ENCODE measurements at places on chromosomes 6 and 20.

DNA sequence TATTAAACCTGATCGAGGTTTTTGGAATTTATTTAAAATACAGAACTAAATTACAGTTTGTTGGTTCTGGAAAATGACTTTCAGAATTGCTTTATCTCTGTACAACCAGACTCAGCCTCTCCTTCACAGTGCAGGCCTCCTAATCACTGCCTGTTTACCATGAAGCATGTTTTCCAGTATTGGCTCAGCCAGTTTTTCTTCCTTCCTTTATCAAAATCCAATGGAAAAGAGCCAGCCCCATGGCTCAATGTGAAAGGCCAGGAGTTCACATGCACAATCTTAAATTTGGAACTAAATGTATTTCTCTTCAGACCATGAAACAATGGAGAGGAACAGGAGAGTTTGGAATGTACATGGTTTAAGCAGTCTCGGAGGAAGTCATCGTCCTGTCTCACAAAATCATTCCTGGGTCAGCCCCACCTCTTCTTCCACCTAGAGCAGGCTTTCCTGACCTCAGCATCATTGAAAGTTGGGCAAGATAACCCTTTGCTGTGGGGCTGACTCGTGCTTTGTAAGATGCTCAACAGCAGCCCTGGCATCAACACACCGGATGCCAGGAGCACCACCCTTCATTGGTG lies 680.9 kb upstream of the AGPAT4 start:
- no peak for DNase-seq

- no peak for DNase-seq
These were observed 80.1 kb downstream of the PTPN1 start for GRCh38 chr20:50590348-50590664.

DNA sequence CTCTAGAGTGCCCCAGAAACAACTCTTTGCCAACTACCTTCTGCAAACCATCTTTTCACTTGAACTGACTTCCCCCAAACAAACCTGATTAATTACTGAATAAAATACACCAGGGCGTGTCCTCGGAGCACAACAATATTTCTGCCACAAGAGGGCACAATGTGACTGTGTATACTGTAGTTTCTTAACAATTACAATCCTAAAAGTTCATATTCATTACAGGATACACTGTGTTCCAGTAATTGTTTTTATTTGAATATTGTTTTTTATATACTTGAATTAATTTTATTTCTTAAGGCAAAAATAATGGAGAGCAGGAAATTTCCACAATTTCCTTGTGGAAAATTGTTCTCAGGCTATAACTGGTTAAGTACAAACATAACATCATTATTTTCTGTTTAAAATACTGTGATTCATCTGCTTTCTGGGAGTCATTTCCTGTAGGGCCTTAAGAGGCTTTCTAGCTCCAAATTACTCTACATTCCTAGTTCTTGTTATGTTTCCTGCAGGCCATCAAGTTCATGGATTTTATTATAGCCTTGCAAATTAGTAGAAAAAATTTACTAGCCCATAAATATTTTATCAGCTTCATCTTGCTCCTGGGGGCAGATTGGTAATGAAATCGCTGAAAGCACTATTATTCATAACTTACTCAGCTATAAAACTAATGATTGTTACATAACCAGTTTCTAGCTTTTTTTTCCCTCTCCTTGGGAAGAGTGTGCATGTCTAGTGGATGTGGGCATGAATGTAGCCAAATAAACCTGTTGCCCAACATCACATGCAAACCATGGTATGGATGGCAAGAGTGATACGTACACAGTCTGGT lies 51.9 kb upstream of the SLC22A16 start:
- no peak for DNase-seq

DNA sequence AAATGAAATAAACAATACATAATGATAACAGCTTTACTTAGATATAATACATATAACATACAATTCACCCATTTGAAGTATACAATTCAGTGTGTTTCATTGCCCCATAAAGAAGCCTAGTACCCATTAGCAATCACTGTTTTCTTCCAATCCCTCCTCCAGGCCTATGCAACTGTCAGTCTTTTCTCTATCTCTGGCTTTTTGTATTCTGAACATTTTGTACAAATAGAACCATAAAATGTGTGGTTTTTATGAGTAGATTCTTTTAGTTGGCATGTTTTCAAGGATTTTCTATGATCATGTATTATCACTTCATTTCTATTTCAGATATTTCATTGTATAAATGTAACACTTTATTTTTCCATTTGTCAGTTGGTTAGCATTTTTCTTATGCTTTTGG lies 54.6 kb upstream of the MYO6 start:
- no peak for DNase-seq

- DNase-seq = no peak
These were observed 637 bp downstream of the TRPC4AP start for GRCh38 chr20:35091816-35092523.

All from smooth muscle cell of the brain vasculature (primary cell).